Thymus (tissue), 14 donors: ENCODE measurements at places on chromosomes 1 and 21. TPM values are rescaled to one million over a fixed set of nuclear protein-coding genes. Genes with fewer than 3 reads are reported as not detected.

- H3K27me3 ChIP-seq: no peaks in the 10 kb centered on the region
- H3K4me3 ChIP-seq: no peak overlapping the region
- H3K4me1 ChIP-seq: no peaks in the 10 kb centered on the region
- H3K27ac ChIP-seq: no peak overlapping the region
- no peak for DNase-seq
These were observed 69.2 kb upstream of the ERG start for GRCh38 chr21:38567335-38567969.

Gene PTPRC
- 490 TPM for total RNA-seq

GRCh38 chr21:36125512-36126207 is 9.2 kb upstream of the CBR3 start:
- H3K4me1 ChIP-seq: peaks cover 5% of the 10 kb centered on the region
- H3K4me3 ChIP-seq: no peak overlapping the region
- DNase-seq: no peak
- no peak overlapping the region for H3K27ac ChIP-seq
- H3K36me3 ChIP-seq: no peaks in the 10 kb centered on the region

Gene NUF2
- total RNA-seq: 45.8 TPM

GRCh38 chr1:118254491-118255425 is 69.7 kb upstream of the SPAG17 start:
- H3K36me3 ChIP-seq: no peaks in the 10 kb centered on the region
- no peaks in the 10 kb centered on the region for H3K27me3 ChIP-seq
- no peaks in the 10 kb centered on the region for H3K4me1 ChIP-seq
- H3K4me3 ChIP-seq: no peak overlapping the region
- DNase-seq: no peak

GRCh38 chr1:66503841-66504470 is 30.0 kb upstream of the SGIP1 start:
- no peak overlapping the region for H3K27ac ChIP-seq
- H3K27me3 ChIP-seq: no peaks in the 10 kb centered on the region
- no peak overlapping the region for H3K4me3 ChIP-seq
- H3K36me3 ChIP-seq: no peaks in the 10 kb centered on the region
- no peaks in the 10 kb centered on the region for H3K4me1 ChIP-seq
- DNase-seq: peak; percentile 22

Gene DOP1B
- total RNA-seq: 6.5 TPM

- H3K27ac ChIP-seq: no peak overlapping the region
- no peaks in the 10 kb centered on the region for H3K27me3 ChIP-seq
- no peak overlapping the region for H3K4me3 ChIP-seq
- no peak for DNase-seq
- H3K4me1 ChIP-seq: no peaks in the 10 kb centered on the region
- H3K36me3 ChIP-seq: no peaks in the 10 kb centered on the region
These were observed 118.2 kb upstream of the PDE4B start for GRCh38 chr1:65674522-65674921.

Gene PRAMEF20
- 0.05 TPM for total RNA-seq

GRCh38 chr1:228084325-228084724 is 1.8 kb downstream of the ARF1 start:
- H3K4me3 ChIP-seq: peak overlapping the region; percentile 93
- H3K36me3 ChIP-seq: peaks cover 27% of the 10 kb centered on the region
- peak overlapping the region; percentile 47 for H3K27ac ChIP-seq
- no peaks in the 10 kb centered on the region for H3K27me3 ChIP-seq
- no peak for DNase-seq
- peaks cover 57% of the 10 kb centered on the region for H3K4me1 ChIP-seq

- no peaks in the 10 kb centered on the region for H3K36me3 ChIP-seq
- no peaks in the 10 kb centered on the region for H3K27me3 ChIP-seq
- no peak for DNase-seq
- H3K4me1 ChIP-seq: no peaks in the 10 kb centered on the region
These were observed 17.3 kb downstream of the LCE4A start for GRCh38 chr1:152725261-152725660.

DNA sequence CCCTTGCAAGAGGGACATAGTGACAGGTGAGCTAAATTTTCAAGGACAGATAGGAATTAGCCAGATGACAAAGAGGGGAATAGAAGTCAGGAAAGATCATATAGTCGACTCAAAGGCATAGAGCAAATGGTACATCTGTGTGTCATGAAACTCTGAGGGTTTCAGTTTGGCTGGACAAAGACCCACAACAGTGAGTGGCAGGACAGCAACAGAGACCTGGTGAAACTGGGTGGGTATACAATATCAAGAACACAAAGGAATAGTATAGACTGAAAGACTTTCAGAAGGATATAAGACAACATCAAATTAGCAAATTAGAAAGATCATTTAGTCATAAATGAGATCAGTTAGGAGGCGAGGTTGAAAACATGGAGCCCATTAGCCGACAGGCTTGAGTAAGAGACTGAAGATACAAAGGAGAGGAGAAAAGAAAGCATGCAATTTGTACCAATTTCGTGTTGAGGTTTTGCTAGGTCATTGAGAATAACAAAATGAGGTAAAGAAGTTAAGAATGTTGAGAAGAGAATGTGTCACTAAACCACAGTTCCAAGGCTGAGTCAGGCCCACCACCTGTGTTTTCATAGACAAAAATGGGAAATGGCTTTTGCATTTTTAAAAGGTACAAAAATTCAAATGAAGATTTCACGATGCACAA is 213.8 kb downstream of the HHIPL2 start:
- H3K4me3 ChIP-seq: no peak overlapping the region
- H3K27ac ChIP-seq: no peak overlapping the region
- H3K36me3 ChIP-seq: no peaks in the 10 kb centered on the region

DNA sequence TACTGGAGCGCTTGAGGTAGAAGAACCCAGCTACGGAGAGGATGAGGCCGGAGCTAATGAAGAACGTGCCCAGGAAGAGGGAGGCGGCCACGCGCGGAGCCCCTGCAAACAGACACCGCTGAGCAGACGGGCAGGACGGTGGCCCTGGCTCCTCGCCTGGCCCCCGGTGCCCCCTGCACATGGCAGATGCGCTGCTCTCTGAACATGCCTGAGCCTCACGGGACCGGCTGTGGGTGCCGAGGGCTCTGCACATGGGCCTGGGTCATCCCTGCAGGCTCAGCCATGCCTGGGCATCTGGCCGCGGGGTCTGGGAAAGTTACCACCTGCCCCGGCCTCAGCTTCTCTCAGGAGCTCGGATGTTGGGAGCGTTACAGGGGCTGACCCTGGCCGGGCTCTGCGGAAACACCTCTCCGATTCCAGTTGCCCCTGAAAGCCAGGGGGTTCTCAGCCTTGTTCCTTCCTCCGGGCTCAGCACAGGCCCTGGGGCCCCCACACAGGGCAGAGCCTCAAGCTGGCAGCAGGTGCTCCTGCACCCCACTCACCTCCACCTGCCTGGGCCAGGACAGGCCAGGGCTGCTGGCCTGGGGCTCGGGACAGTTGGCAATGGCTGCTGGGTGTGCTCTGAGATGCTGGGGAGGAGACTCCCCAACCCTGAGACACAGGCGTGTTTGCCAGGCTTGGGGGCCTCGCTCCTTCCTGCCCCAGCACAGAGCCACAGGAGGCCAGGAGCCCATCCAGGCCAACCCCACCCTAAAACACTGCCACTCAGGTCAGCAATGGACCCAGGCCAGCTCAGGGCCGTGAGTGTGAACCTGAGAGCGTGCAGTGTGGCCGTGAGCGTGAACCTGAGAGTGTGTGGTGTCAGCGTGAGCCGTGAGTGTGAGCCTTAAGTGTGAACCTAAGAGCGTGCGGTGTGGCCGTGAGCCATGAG is 12.1 kb upstream of the RNF223 start:
- H3K4me1 ChIP-seq: no peaks in the 10 kb centered on the region
- H3K27me3 ChIP-seq: peaks cover 1% of the 10 kb centered on the region
- DNase-seq: no peak
- no peak overlapping the region for H3K4me3 ChIP-seq
- H3K36me3 ChIP-seq: no peaks in the 10 kb centered on the region
- H3K27ac ChIP-seq: no peak overlapping the region

DNA sequence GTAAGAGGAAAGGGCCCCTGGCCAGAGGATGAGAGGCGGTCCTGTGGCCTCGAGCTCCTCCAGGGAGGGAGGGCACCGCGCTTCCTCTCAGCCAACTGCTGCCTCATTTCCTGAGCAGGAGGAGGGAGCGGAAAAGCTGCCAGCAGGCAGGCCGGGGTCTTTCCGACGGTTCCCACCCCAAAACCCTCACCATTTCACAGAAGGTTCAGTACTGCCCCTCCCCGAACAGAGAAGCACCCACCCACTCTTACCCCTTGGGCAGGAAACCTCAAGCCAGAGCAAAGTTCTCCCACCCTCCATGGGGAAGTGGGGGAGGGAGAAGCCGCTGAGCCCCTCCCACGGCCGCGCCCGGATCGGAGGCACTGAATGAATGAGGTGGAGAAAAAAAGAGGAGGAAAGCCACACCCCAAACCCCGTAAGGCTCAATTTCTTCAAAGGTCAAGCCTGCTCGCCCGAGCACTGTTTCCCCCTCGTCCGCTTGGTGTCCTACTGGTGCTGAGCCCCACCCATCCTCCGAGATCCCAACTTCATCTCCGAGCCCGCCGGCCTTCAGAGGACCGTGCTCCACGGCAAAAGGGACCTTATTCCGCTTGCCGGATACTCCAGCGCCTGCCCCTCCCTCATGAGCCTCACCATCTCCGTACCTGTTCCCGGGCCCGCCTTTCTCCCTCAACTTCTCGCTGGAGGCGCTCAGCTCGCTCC is 9.4 kb downstream of the TPM3 start:
- H3K36me3 ChIP-seq: peaks cover 19% of the 10 kb centered on the region
- no peaks in the 10 kb centered on the region for H3K27me3 ChIP-seq
- DNase-seq: peak; percentile 72
- peak overlapping the region; percentile 62 for H3K4me3 ChIP-seq
- peak overlapping the region; percentile 93 for H3K27ac ChIP-seq

Gene BOLA1
- total RNA-seq: 33.3 TPM

- no peaks in the 10 kb centered on the region for H3K4me1 ChIP-seq
- no peak overlapping the region for H3K4me3 ChIP-seq
- no peak for DNase-seq
- no peak overlapping the region for H3K27ac ChIP-seq
- H3K27me3 ChIP-seq: no peaks in the 10 kb centered on the region
These were observed 7.8 kb downstream of the IRF6 start for GRCh38 chr1:209797978-209798639.

Gene KRTAP12-1
- not detected for total RNA-seq

- H3K27me3 ChIP-seq: no peaks in the 10 kb centered on the region
- no peaks in the 10 kb centered on the region for H3K4me1 ChIP-seq
- DNase-seq: no peak
- H3K4me3 ChIP-seq: no peak overlapping the region
These were observed 48.6 kb upstream of the EPS15 start for GRCh38 chr1:51567653-51568052.

- no peak overlapping the region for H3K27ac ChIP-seq
- no peak for DNase-seq
- H3K27me3 ChIP-seq: no peaks in the 10 kb centered on the region
- no peaks in the 10 kb centered on the region for H3K36me3 ChIP-seq
These were observed 166.4 kb downstream of the TRABD2B start for GRCh38 chr1:47830641-47831333.

DNA sequence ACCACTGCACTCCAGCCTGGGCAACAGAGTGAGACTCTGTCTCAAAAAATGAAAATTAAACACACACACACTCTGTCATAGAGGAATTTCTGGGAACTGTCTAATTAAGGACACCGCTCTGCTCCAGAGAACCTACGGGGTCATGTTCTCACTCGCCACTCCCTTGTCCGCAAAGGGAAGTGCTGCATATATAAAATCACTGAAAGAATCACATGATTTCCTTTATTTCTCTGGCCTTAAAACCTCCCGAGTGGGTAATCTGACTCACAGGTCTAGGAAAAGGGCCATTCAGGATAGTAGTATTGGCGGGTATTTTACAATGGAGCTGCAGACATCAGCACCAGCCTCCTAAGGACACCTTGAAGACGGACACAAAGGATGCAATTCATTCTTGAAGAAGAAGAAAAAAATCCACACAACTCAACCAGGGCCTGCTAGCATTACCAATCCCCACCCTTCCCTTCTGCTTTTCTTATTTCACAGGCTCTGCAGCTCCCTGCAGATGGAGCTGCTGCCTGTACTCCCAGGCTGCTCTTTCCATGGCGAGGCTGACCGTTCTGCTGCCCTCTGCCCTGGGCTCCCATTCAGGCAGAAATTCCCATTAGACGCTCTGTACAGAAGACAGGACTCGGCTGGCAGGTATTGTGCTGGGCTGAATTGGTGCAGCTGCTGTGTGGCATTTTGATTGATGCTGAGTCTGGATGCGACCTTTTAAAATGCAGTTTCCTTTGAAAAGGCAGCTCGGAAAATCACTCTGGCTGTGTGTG is 53.3 kb upstream of the FAM89A start:
- H3K27me3 ChIP-seq: no peaks in the 10 kb centered on the region
- DNase-seq: no peak
- no peak overlapping the region for H3K27ac ChIP-seq

Gene CRYBG2
- 0.76 TPM for total RNA-seq

GRCh38 chr1:167418391-167418790 is 99.9 kb downstream of the CD247 start:
- no peak overlapping the region for H3K27ac ChIP-seq
- DNase-seq: no peak
- H3K36me3 ChIP-seq: peaks cover 10% of the 10 kb centered on the region
- H3K4me3 ChIP-seq: no peak overlapping the region

- no peak overlapping the region for H3K4me3 ChIP-seq
- H3K4me1 ChIP-seq: peaks cover 5% of the 10 kb centered on the region
- H3K27me3 ChIP-seq: no peaks in the 10 kb centered on the region
- DNase-seq: no peak
- no peaks in the 10 kb centered on the region for H3K36me3 ChIP-seq
- no peak overlapping the region for H3K27ac ChIP-seq
These were observed 1.5 kb downstream of the ZSCAN20 start for GRCh38 chr1:33473900-33474299.

DNA sequence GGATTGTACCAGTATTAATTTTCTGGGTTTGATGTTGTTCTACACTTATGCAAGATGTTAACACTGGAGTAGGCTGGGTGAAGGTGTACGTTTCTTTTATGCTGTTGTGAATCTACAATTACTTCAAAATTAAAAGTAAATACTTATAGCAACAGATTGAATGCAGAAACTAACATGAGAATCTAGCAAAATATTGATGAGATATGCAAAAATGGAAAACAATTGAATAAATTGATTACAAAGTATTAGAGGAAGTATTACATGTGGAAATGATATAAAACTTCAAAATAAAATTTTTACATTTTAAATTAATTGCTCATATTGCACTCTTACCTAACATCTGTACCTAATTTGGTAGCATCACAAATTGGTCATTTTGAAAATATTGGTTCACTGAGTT is 5.7 kb upstream of the SPRR3 start:
- H3K36me3 ChIP-seq: no peaks in the 10 kb centered on the region

Gene IL20
- total RNA-seq: 0.05 TPM

- DNase-seq: no peak
- peaks cover 8% of the 10 kb centered on the region for H3K4me1 ChIP-seq
- H3K27me3 ChIP-seq: peaks cover 69% of the 10 kb centered on the region
- no peaks in the 10 kb centered on the region for H3K36me3 ChIP-seq
These were observed 1.9 kb downstream of the TAL1 start for GRCh38 chr1:47229886-47230691.

- H3K27ac ChIP-seq: no peak overlapping the region
- H3K36me3 ChIP-seq: no peaks in the 10 kb centered on the region
- DNase-seq: no peak
- no peak overlapping the region for H3K4me3 ChIP-seq
- H3K27me3 ChIP-seq: peaks cover 2% of the 10 kb centered on the region
These were observed 6.4 kb upstream of the KCNK1 start for GRCh38 chr1:233607252-233608119.

Gene AIRE
- total RNA-seq: 11.9 TPM

Gene ADORA3
- total RNA-seq: 5.8 TPM

Gene LIN28A
- under 0.01 TPM for total RNA-seq

GRCh38 chr21:45418301-45419071 is 13.5 kb downstream of the COL18A1 start:
- H3K4me3 ChIP-seq: no peak overlapping the region
- DNase-seq: no peak
- H3K27me3 ChIP-seq: peaks cover 8% of the 10 kb centered on the region
- no peak overlapping the region for H3K27ac ChIP-seq
- no peaks in the 10 kb centered on the region for H3K36me3 ChIP-seq
